ENCODE measurements at places on chromosomes 12 and 14. TPM values are rescaled to one million over a fixed set of nuclear protein-coding genes. Genes with fewer than 3 reads are reported as not detected.

- no peak for DNase-seq
Observed at GRCh38 chr12:99957866-99958466, 26.8 kb downstream of the ANKS1B start.

- peak; percentile 40 for DNase-seq
Observed at GRCh38 chr12:119328111-119328510, 6.4 kb upstream of the CCDC60 start.

DNA sequence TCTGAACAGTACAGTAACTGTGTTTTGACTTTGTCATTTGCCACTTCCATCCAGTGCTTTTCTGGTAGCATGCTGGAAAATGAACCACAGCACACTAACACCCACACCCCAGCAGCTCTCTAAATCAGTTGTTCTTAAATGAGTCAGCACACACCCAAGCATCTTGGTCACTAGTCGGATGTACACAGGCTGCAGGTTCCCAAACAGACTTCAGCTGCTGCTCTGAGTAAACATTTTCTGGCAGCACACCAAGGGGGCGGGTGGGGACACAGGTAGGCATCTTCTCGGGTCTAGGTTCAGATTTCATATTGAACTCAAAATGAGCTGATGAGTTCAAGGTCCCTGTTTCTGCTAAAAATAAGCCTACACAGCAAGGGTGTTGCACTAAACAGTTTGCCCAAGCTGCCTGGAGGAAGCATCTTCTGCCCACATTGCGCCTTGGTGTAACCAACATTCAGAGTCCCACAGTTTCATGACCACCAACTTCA, 39.8 kb downstream of the IFNG start:
- no peak for DNase-seq

GRCh38 chr14:68631394-68632053, 161.3 kb downstream of the ZFP36L1 start:
- DNase-seq: no peak

DNA sequence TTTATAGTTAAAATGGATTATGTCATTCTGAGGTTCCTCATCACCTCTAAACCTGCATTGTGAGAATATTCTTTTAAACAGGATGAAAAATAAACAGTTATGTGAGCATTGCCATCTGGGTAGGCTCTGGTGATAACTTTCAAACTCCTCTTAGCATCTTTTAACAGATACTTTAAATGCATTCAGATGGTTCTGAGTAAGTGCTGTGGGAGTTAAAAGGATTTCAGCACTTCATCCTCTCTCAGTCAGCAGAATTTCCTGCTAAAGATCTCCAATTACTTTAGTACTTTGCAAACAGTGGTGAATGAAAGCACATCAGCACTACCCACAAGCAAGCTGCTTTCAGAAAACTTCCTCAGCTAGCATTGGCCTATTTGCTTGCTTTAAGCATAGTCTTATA, 59.3 kb upstream of the TMTC1 start:
- DNase-seq: no peak

DNA sequence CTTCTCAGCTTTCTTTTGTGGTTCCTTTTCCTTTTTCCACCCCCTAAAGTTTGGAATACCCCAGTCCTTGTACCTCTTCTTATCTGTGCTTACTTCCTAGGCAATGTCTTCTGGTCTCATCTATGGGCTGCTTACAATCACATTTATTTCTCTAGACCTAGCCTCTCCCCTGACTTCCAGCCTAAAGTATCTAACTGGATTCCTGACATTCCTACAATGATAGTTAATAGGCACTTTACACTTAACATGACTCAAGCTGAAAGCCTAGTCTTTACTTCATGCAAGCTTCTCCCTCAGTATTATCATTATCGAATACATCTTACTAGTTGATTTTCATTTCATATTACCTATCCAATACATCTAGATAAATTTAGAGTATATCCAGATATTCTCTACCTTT, 21.2 kb downstream of the CLECL1 start:
- DNase-seq: no peak

- DNase-seq: no peak
Observed at GRCh38 chr12:65605019-65605418, 219.3 kb upstream of the HMGA2 start.

- no peak for DNase-seq
Observed at GRCh38 chr14:34711796-34712712, 2.3 kb downstream of the CFL2 start.

GRCh38 chr12:97797473-97797872, 334.9 kb downstream of the RMST start:
- DNase-seq: no peak

The VRTN gene
- total RNA-seq: not detected

The SMCO2 gene
- total RNA-seq: 2.5 TPM

The HOXC6 gene
- total RNA-seq: 1.2 TPM

The CATSPERB gene
- 10.2 TPM for total RNA-seq
